ENCODE measurements at places on chromosomes 11 and 22.
A peak's percentile ranks its signal among the peaks of the same experiment; 100 is the strongest.

GRCh38 chr22:25172153-25172552 lies 27.5 kb upstream of the CRYBB3 start:
- no peak for DNase-seq

GRCh38 chr11:46603704-46604308 lies 10.0 kb upstream of the AMBRA1 start:
- DNase-seq, result no peak

DNA sequence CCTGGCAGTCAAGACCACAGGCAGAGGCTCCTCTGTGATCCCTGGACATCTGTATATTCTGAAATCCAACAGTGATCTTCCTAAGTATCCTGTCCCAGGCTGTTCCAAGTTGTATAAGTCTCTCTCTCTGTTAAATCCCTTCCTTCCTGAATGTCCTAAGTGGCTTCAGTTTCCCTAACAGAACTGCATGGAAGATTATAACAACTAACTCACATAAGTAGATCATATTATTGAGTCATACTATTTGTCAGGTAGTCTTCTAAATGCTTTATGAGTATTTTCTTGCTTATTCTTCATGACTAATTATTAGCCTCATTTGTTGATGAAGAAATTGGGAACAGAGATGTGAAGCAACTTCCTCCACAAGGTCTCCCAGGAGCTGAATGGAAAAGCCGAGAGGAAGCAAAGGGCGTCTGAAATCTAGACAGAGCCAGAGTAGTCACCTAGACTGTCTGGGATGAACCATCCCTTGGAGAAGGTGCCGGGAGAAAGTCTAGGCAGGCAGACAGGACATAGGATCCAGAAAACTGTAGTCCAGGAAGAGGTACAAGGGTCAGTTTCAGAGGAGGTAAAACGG lies 93.2 kb upstream of the FAT3 start:
- DNase-seq, result no peak

- DNase-seq, result peak; percentile 57
Observed at GRCh38 chr11:1832211-1832919, 2.4 kb upstream of the SYT8 start.

GRCh38 chr22:28594076-28594796 lies 85.4 kb downstream of the TTC28 start:
- no peak for DNase-seq

- no peak for DNase-seq
Observed at GRCh38 chr11:32326522-32326921, 108.8 kb downstream of the WT1 start.

DNA sequence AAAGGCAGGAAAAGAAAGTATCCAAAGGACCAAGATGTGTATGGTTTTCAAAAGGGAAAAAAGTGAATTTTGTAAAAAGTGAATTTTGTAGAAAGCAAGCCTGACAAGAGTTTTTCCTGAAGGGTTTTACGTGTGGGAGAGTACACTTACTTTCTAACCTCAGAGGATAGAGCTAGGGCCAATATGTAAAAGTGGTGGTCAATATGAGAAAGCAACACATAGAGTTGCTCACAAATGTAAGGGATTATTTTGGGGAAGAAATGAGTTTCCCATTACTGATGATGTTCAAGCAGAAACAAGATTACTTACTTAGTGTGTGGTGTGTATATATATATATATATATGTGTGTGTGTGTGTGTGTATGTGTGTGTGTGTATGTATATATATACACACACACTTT lies 162.5 kb downstream of the SWAP70 start:
- DNase-seq, result no peak

GRCh38 chr11:63611395-63611747 lies 2.9 kb downstream of the PLAAT3 start:
- DNase-seq, result no peak

GRCh38 chr11:63214093-63214492 lies 29.3 kb downstream of the SLC22A25 start:
- no peak for DNase-seq

DNA sequence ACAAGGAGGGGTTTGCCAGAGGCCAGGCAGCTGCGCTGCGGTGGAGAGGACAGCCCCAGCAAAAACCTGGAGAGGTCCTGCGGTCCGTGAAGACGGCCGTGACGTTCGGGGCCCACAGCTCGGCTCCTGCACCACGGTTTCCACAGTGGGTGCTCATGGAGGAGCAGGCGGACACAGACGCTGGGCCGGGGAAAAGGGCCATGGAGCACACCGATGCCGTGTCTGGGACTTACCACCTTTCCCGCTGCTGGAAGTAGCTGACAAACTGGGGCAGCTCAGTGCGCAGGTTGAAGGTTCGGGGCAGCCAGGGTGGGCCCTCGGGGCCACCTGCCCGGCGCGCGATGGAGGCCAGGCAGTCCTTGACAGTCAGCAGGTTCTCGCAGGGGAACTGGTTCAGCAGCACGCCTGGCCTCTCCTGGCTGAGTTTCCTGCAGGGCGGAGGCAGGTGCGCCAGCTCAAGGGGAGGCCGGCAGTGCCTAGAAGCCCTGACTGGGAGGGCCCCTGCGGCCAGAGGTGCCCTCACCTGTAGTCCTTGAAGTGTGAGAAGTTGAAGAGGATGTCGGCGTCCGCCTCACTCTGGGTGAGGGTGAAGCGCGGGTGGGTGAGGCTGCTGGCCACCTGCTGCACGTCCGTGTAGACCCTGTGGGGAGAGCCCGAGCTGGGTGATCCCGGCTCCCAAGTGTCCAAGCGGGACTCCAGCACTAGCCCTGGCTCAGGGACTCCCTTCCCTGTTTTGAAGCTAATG lies 12.8 kb downstream of the TTLL12 start:
- no peak for DNase-seq

DNA sequence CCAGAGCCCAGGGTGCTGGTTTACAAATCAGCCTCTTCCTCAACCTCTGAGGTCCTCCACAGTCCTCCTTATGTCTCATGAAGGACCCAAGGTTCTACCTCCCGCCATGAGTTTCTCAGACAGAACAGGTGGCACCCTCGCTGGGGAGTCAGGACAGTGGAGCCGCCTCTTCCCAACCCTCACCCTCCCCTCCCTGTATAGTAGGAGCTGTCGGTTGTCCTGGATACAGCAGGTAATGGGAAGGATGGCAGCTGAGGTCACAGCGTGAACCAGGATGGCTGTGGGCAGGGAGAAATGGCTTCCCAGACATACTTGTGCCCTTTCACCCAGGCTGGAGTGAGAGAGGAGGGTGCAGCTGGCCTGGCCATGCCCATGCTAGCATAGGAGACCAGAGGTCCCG lies 134.6 kb downstream of the CHST1 start:
- DNase-seq, result no peak

GRCh38 chr11:73980001-73980961 lies 2.4 kb downstream of the UCP2 start:
- peak; percentile 86 for DNase-seq

- DNase-seq, result peak; percentile 42
Observed at GRCh38 chr11:64723117-64723906, at the start of gene NRXN2. NRXN2 (minus strand) TSS chr11:64723197; CDS start chr11:64713699, 9,498 bp downstream.

DNA sequence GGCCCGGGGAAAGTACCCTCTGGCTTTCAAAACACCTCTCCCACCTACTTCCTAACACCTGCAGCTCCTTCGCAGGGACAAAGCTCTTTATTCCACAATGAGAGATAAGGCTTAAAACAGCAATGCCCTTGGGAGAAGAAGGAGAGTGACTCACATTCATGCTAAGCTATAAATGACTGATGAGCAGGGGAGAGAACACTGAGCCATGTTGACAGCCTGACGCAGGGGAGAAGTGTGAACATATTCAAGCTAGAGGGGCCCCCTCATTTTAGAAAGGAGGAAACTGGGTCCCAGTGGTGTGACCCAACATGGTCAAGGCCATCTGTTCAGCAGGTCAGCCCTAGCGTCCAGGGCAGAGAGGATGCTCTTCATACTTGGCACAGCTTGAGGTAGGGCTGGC lies 171.8 kb downstream of the DSCAML1 start:
- DNase-seq, result no peak

- DNase-seq, result no peak
Observed at GRCh38 chr11:47083913-47084312, 92.8 kb downstream of the ARFGAP2 start.

DNA sequence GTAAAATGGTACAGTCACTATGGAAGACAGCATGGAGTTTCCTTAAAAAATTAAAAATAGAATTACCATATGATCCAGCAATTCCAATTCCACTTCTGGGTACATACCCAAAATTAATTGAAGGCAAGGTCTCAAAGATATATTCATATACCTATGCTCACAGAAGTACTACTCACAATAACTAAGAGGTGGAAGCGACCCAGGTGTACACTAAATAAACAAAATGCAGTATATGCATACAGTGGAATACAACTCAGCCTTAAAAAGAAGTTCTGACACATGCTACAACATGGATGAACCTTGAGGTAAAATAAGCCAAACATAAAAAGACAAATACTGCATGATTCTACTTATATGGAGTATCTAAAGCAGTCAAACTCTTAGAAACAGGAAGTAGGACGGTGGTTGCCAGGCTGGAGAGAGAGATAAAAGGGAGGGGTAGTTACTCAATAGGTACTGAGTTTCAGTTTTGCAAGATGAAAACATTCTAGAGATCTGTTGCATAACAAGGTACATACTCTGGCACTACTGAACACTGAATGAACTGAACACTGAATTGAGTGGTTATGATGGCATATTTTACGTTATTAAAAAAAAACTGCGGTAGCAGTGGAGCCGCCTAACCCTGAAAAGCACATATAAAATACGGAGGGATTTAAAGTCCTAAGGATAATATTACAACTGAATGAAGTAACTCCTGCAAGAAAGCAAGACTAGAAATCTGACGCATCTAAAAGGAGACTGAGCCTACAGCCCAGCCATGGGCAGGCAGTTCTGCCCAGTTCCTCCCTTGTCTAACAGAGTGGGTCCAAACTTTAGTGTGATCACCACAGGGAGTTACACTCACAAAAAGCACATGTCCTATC lies 12.8 kb downstream of the DGCR2 start:
- DNase-seq, result peak; percentile 87

DNA sequence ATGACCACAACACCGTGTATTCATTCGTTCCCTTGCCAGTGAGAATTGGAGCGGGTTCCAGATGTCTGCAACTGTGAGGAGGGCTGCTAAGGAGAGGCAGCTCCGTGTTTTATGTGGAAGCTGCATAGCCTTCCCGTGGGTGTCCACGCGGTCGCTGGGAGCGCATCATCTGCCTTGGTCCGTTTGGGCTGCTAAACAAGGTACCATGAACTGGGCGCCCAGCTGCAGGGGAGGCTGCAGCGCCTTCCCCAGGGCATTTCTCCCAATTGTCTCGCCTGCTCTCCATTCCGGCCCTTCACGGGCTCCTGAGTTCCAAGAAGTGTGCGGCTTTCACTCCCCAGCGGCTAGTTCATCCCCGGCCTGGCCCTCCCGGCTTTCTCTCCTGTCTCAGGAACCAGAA lies 1446.4 kb downstream of the TBC1D22A start:
- no peak for DNase-seq

DNA sequence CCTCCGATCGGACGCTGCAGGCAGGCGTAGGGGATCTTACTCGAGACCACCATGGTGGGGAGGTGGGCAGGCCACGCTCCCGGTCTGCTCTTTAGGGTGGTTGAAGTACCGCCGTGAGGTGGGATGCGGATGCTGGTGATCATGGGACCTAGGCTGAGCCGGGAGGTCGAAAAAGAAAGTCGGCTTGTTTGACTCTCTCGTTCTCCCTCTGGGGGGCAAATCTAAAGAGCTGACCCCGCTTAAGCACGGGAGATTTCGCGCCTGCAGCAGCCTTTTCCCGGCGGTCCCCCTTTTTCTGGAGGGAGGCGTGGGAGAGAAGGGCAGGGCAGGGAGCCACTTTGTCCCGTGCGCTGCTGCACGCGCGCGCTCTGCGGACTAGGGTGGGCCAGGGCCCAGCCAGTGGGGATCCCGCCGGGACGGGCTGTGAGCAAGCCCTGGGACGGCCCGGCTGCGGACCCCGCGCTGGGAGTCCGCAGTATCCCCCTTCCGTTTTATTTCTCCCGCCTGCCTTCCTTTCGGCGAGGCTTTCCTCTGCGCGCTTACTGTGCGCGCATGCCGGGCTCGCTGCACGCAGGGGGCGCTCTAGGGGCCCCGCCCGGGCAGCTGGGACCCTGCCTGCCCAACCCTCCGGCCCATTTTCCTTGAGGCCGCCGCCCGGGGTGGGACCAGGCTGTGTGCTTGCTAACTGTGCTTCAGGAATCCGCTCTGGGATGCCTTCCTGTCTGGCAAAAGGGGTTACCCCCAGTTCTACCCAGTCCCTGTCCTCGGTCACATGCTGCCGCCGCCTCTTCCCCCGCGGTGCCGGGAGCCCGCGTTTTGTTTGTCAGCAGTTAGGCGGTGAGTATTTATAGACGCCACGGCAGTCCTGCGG lies 81.0 kb downstream of the PRR5L start:
- no peak for DNase-seq

DNA sequence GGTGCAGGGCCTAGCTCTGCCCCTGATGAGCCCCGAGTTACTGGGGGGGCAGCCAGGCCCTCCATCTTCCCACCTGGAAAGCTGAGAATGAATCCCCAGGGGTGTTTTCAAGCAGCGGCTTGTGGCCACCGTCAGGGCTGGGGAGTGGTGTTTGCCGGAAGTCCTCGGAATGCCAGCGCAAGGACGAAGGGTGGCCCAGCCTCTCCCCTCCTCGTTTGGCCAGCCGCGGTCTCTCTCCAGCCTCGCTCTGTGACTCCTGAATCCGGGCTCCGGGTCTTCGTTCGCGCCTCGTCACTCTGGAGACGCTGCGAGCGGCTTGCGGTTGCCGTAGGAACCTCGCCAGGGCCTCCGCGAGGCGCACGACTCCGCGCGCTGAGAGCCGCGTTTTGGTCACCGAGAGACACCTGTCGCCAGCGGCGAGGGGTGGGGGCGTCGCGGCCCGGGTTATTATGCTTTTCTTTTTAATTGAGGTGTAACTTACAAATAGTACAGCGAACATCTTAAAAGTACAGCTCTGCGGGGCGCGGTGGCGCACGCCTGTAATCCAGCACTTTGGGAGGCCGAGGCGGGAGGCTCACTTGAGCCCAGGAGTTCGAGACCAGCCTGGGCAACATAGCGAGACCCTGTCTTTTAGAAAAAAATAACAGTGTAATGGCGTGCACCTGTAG lies 6.3 kb upstream of the KDELR3 start:
- no peak for DNase-seq

GRCh38 chr11:16365581-16366228 lies 9.4 kb upstream of the SOX6 start:
- no peak for DNase-seq

All from hematopoietic multipotent progenitor cell treated with erythropoietin and hydrocortisone succinate and interleukin-3 and kit ligand, for 15 days (in vitro differentiated cells).